ENCODE measurements at places on chromosomes 12 and 14. TPM values are rescaled to one million over a fixed set of nuclear protein-coding genes. Genes with fewer than 3 reads are reported as not detected.

The DEPDC4 gene
- 1.4 TPM for polyA plus RNA-seq

The LMNTD1 gene
- polyA plus RNA-seq, result 1.1 TPM

The SPIC gene
- not detected for polyA plus RNA-seq

The PLA2G1B gene
- polyA plus RNA-seq, result 2.3 TPM

The CLEC7A gene
- 1.7 TPM for polyA plus RNA-seq

The C12orf60 gene
- 1.0 TPM for polyA plus RNA-seq

The SSTR1 gene
- 1.2 TPM for polyA plus RNA-seq
